ENCODE measurements at places on chromosomes 4 and X.
A peak's percentile ranks its signal among the peaks of the same experiment; 100 is the strongest.

- no peak for DNase-seq
These were observed 7.4 kb upstream of the FGF13 start for GRCh38 chrX:138718941-138719340.

GRCh38 chr4:81454948-81455347 is 16.8 kb downstream of the RASGEF1B start:
- no peak for DNase-seq

DNA sequence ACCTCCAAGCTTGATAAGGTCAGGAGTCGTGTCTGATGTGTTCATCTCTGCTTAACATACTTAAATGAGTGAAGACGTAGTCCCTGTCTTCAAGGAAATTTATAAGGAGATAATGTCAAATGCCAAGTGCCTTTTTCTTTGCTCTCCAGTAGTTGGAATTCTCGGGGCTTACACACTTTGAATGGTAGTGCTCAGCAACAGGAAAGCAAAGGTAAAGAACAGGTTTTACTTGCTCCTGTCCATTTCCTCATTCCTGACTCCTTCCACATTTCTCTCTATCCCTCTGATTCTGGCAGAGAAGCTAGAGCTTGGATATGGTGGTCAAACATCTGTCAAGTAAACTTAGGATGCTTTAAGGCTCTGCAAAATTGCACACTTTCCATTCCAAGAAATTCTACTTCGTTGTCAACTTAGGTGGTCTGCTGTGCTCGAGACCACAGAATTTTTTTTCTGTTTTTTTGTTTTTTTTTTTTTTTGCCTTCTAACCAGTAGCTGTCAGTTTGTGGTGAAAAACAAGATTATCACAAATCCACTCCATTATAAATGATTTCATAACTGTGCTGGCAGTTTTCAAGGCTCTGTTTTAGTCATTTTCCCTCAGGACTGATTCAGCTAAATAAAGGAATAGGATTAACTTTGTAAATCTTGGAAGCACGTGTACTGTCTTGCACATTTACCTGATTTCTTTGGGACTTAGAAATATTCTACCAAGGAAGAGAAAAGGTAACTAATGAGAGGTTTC is 180.8 kb upstream of the ANXA3 start:
- DNase-seq: no peak

DNA sequence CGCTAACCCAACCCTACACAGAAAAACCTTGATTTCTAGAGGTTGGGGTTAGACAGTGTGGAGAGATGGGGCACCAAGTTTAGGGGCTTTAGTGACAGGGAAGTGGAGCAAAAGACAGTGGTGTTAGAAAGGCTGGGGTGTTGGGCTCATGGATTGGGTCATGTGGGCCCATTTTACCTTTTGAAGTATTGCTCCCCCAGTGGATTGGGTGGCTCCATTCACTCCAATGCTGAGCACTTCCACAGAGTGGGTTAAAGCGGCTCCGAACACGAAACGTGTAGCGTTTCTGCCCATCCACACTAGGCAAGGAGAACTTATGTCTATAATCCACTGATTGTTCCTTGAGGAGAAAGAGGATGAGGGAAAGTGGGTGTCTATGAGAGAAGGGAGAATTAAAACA is 2.3 kb downstream of the IL2RG start:
- no peak for DNase-seq

DNA sequence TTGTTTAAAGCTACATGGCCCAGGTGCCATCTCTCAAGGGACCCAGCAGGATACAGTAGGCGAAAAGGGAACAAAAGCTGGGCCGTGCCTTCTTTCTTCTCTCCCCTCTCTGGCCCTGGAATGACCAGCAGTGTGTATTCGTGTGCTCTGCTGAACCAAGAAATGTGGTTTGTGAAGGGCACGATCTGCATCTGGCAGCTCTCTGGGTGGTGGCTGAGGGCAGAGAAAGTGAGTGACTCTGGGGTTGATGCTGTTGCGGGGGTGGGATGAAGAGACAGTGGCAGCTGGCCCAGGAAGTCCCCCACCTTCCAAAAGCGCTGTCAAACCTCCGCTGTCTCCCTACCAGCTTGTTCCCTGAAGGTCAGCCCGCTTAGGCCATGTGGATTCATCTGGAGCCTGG is 88.3 kb downstream of the CLDN34 start:
- DNase-seq: no peak

DNA sequence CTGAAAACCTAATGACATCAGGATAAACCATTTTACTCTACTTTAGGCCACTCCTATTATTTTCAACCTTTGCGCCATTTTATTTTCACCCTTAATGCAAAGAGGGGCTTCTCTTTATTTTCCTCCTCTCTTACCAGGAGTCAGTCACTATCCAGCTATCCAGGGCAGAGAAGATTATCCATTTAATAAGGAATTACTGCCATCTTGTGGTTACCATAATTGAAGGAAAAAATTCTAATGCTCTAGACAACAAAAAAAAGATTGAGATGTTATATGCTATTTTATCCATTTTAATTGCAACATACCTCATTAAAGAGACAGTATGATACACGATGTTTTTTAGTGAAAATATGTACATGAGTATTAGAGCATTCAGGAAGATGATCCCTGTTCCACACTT is 514.5 kb upstream of the FAM241A start:
- no peak for DNase-seq

GRCh38 chr4:102862016-102862415 is 6.8 kb upstream of the CISD2 start:
- no peak for DNase-seq

DNA sequence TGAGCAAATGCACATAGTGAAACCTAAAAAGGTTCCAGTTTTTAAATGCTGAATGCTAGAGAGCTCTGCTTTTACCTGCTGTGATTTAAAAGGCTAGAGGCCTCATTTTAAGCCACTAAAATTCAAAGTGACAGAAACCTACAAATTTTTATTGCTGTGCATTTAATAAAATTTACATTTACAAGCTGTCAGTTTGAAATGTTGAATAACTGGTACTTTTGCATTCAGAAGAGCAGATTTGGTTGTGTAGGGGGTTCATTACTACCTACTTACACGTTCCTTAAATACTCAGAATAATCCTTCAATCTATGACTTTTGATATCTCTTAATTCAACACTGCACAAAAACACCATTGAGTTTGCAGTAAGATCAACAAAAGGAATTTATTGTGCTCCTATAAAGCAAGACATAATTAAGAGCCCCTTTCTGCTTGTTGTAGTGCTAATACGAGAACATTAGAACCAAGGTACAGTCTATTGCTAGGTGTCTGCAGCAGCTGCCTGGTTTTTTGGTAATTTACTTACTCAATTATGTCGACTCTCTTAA is 27.9 kb downstream of the NKX3-2 start:
- no peak for DNase-seq

DNA sequence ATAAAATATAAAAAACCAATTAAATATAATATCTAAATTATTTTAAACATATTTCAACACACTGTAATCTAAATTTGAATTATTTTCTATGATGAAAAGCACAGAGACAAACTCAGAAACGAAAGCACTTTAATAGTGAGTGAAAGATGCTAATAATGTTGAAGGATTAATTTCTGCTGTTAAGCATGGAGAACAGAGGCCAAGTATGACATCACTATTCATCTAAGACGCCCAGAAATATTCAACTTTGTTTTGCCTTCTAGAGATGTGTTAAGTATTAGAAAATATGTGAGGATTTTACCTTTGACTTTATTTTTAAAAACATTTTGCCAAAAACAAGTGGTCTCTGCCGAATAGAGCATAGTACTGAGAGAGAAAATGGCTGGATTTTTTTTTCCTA is 19.3 kb downstream of the ARHGEF6 start:
- DNase-seq: no peak

- DNase-seq: no peak
These were observed 196.5 kb upstream of the STK26 start for GRCh38 chrX:131826572-131826971.

DNA sequence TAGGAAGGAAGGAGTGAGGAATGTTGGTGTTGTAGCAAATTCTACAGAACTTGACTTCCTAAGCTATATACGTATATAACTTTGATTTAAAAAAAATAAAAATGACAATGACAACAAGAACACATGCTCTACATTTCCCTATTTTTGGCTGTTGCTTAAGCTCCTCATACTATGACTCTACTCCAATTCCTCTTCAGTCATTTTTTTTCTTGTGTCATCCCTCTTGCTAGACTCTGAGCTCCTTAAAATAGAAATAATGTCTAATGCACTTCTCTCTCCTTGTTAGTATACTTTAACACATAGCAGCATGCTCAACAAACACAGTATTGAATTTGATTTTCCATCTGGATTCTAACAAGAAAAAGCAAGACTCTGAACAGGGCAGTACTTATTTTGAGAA is 144.0 kb downstream of the HDX start:
- DNase-seq: no peak

- DNase-seq: no peak
These were observed 7.0 kb upstream of the TMSB4X start for GRCh38 chrX:12967711-12968465.

DNA sequence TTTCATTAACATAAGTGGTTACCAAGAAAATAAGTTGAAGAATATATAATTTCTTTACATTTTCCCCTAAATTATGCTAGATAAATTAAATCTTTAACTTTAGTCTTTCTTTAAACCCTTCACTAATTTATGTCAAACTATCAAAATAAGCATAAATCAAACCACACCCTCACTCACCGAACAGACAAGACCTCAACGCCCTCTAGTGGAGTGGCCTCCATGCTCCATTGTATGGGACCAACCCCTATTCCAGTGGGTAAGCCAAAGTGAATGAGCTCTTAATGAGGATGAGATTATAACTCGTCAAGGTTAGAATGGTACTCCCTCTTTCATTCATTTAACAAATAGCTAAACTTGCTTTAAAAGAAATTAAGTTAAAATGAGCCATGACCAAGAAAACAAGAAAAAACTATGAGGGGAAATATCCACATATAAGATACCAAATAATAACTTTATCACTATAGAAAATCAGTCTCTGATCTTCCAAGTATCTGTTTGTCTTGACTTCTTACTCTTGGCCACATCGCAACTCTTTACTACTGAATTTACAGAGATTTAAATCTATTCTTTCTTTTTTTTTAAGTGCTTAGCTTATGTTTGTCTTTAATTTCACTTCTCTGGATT is 15.6 kb upstream of the BBS12 start:
- peak; percentile 44 for DNase-seq

- DNase-seq: peak; percentile 1
These were observed 391 bp upstream of the PHKA1 start for GRCh38 chrX:72714478-72714916.

GRCh38 chr4:78864405-78865024 is 74.7 kb downstream of the PAQR3 start:
- no peak for DNase-seq

- no peak for DNase-seq
These were observed 119.7 kb downstream of the TEX13C start for GRCh38 chrX:125439194-125439849.

DNA sequence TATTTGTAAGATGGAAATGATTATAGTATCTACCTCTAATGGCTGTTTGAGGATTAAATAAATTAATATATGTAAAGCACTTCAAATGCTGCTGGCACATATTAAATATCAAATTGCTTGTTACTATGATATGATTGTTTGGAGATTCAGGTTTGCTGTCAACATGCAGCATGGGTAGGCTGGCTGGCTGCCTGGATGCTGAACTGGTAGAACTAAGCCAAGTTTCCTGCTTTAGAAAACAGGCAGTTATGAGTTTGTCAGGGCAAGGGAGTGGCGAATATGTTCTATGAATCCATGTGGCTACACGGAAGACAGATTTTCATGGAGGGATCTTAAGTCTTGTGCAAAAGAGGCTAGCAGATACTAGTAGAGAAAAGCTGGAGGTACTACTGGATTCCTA is 239.6 kb downstream of the GBA3 start:
- DNase-seq: no peak

GRCh38 chr4:86818211-86818610 is 31.0 kb downstream of the SLC10A6 start:
- no peak for DNase-seq

Measured in substantia nigra (tissue), 51 donors.